ENCODE measurements at places on chromosomes 4 and X.

GRCh38 chrX:115318139-115318538 is 28.6 kb downstream of the LUZP4 start:
- DNase-seq, result no peak

- DNase-seq, result no peak
Observed at GRCh38 chrX:70437921-70438665, 6.5 kb upstream of the DLG3 start.

- DNase-seq, result no peak
Observed at GRCh38 chr4:146548443-146548842, 26.7 kb upstream of the SLC10A7 start.

- DNase-seq, result peak; percentile 23
Observed at GRCh38 chr4:17232566-17233253, 279.2 kb downstream of the QDPR start.

DNA sequence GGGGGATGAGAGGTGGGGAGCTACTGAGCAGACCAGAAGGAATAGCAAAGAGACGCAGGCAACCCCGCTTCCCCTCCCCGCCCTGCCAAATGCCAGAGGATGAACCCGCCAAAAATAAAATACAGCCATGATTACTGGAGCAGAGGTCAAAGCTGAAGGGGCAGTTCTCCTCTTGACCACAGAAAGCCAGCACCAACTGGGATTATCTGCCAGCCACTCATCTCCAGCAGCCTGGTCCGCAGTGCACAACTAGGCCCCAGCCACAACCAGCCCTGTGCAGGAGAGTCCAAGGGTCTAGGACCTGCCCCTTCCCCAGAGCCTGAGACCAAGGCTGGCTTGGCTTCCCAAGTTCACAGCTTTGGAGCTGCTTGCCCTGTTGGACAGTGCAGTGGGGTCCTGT is 67.4 kb upstream of the BCOR start:
- DNase-seq, result no peak

- DNase-seq, result no peak
Observed at GRCh38 chr4:151931563-151931962, 170.8 kb upstream of the GATB start.

- no peak for DNase-seq
Observed at GRCh38 chr4:14965071-14965470, 37.2 kb upstream of the CPEB2 start.

DNA sequence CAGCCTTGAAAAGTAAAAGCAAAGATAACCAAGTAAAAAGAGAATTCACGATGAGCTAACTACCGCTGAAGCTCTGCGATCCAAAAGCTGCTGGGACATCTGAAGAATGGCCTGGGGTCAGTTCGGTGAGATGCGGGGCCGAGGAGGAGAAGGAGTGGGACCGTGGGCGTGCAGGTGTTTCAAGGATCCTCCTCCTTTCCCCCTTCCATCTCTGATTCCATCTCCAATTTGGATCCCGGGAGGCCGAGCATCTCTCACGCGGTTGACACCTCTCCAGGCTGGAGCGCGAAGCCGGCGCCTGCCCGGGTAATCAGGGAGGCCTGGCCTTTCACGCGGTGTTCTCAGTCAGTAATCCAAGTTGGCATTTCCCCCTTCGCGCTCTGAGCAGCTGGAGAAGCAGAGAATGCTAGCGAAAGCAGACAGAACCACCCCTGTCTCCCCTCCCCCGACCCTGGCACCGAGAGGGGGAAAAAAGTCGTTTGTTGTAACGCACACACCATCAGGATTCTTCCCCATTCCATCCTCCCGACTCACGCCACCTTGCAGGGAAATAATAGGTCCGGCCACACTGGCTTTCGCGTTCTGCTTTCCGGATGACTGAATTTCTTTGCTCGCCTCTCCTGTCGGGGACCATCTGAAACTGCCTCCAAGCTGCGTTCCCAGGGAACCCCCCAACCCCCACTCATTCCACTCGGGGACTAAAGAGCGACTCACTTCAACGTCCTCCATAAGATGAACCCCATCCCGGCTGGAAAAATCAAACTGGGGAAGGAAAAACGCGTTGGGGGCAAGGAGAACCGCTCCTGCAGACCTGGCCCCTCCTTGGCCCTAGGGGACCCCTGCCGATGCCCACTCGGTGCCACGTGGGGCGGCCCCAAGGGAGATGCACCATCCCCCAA is 6.5 kb downstream of the NEUROG2 start:
- no peak for DNase-seq

- no peak for DNase-seq
Observed at GRCh38 chrX:10158279-10159144, 1.7 kb downstream of the CLCN4 start.

GRCh38 chr4:176910646-176911045 is 117.9 kb upstream of the VEGFC start:
- DNase-seq, result no peak

- DNase-seq, result no peak
Observed at GRCh38 chrX:8927701-8928100, 106.2 kb downstream of the FAM9B start.

GRCh38 chr4:110211770-110212061 is 13.3 kb upstream of the ELOVL6 start:
- no peak for DNase-seq

GRCh38 chr4:177483271-177483670 is 41.0 kb upstream of the AGA start:
- no peak for DNase-seq

GRCh38 chr4:76872556-76872955 is 25.4 kb downstream of the SOWAHB start:
- DNase-seq, result no peak

DNA sequence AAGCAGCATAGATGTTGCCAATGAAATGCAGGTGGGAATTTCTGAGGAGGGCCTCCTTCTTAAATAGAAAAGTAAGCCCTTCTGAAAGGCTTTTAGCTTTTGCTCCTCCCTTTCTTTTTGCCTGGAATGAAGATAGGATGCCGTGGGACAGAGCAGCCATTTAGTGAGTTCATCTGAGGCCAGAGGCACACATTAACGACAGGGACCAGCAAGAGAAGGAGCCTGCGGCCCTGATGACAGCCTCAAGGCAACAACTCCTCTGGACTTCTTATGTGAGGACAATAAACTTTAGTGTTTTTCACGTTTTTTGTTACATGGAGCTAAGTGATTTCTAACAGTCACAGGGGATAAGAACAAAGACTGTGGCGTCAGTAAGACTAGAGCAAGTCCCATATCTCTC is 1.1 kb upstream of the BDH2 start:
- no peak for DNase-seq

DNA sequence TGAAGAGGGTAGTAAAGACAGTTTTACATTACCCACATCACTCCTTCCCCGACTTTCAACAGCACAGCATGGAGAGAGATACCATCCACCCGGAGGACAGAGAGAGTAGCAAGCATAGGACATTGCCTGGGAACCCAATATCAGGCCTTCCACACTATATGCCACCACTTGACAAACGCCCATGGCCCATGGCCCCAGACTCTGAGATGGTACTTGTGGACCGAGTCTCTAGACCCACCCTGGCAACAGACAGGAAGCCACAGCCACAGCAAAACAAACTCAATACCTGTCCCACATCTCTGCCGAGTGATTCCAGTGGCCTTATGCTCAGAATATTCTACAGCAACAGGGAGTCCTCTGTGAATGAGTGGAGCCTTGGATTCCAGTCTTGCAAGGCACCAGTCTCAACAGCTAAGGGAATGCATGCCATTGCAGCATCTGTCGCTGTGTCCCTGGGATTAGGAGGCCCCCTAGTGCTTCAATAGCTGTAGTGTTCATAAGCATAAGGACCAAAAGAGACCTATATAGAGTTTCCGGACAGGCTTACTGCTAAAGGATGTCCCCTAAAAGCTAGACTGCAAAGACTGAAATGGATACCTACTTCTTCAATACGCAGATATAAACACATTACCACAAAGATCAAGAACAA is 14.7 kb upstream of the CT55 start:
- DNase-seq, result no peak

DNA sequence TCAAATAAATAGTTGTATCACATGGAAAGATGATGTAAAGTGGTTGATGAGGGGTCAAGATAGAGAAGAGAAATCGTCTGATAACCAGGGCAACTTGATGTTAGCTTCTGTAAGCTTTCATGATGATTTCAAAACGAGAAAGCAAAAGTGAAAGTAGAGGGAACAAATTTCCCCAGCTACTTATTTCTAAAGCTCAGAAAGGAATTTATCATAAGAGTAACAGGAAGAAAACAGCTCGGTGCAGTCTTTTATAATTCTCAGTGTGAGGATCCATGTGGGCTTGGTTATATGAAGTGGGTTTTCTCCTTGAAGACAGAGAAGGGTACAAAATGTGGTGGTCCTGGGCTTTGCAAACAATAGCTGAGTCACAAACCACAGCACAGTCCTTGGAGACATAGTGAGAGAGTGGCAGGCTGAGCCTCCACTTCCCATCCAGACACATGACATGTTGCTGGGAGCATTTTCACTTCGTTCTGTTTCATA is 32.1 kb upstream of the GLRA2 start:
- DNase-seq, result no peak

DNA sequence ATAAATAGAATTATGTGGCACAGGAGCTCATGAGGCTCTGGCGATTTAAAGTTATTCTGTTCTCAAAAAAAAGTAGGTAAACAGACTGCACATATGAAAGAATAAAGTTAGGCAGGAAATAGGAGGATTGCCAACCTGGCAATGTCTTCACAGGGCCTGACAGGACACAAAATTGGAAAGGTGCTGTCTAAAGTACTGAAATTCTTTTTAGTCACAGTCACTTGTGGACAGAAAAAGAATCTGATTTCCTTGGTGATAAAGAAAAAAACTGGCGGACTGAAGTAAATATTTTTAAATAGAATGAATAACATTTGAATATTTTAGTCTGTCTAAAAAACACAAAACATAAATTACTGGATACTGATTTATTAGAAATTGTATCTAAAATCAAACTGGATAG is 124.4 kb downstream of the VEGFC start:
- no peak for DNase-seq
